ENCODE measurements at places on chromosomes 2 and 18.

DNA sequence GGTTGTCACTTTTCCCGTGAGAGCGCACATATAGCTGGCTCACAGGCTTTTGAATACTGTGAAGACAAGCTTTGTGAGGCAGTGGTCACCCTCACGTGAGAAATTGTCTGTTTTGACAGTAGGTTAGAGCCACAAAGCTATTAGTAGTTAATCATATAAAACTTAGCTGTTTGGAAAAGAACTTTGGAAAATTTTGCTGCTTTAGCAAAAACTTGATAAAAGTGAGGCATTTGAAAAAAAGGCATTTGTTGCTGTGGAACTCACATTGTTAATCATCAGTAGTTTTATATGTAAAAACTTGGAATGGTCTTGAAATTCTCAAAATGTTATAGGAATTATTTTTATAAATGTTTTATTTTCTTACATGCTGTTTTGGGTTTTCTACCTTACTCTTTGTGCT lies 22.3 kb downstream of the C2orf74 start:
- no peak for DNase-seq

DNA sequence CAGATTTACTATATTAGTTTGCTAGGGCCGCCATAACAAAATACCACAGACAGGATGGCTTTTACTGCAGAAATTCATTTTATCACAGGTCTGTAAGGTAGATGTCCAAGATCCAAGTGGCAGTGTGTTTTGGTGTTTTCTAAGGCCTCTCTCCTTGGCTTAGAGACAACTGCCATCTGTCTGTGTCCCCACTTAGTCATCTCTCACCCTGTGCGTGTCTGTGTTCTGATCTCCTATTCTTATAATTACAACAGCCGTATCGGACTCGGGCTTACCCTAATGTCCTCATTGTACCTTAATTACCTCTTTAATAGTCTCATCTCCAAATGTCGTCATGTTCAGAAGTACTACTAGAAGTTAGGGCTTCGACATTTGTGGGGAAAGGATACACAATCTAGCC lies 362.3 kb upstream of the CDH19 start:
- DNase-seq = no peak

- no peak for DNase-seq
Measured at GRCh38 chr18:78305789-78306188, 673.8 kb upstream of the SALL3 start.

GRCh38 chr2:229071292-229071976 lies 199.7 kb downstream of the PID1 start:
- no peak for DNase-seq

GRCh38 chr2:85668009-85668856 lies at the start of gene SFTPB:
Gene SFTPB (minus strand): TSS chr2:85668199. CDS start chr2:85668183, 16 bp downstream.
- no peak for DNase-seq

GRCh38 chr2:107174171-107174570 lies 288.2 kb upstream of the ST6GAL2 start:
- DNase-seq = no peak

- DNase-seq = no peak
Measured at GRCh38 chr2:226911932-226912331, 76.1 kb downstream of the RHBDD1 start.

DNA sequence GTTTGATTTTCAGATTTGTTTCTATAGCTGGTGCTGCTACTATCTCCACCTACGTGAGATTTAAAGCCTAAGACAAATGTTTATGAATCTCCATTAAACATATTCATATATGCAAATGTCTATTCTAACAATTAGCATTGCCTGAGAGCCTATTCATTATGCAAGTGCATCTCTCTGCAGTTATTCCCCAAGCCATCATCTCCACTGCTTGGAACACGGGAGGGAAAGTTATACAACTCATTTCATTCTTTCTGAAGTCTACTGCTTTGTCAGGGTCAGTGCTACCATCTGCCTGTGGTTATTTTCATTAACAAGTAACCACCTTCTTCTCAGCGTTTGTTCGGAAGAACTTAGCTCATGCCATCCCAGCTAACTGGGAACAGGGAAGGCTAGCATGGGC lies 188.8 kb upstream of the REV1 start:
- no peak for DNase-seq

GRCh38 chr2:165214093-165214492 lies 10.2 kb upstream of the SCN3A start:
- no peak for DNase-seq

GRCh38 chr2:133044556-133044955 lies 374.6 kb upstream of the LYPD1 start:
- no peak for DNase-seq

DNA sequence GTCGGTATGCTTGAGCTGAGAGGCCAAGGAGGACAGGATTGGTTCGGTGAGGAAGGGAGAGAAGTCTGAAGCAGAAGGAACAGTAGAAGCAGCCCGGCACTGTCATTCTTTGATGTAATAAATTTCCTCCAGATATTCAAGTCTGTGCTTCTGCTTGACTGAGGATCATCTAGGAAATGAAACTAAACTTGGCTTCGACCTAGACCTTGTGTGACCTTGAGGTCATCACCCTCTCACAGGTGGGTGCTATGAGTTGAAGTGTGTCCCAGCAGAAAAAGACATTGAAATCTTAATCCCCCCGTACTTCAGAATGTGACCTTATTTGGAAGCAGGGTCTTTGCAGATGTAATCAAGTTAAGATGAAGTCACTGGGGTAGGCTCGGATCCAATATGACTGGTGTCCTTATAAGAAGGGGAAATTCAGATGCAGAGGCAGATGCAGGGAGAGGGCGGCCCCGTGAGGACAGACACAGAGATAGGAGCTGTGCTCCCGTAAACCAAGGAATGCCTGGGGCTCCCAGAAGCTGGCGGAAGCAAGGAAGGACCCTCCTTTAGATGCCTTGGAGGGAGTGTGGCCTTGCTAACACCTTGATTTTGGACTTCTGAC lies 49.0 kb downstream of the PRKCE start:
- DNase-seq = no peak

DNA sequence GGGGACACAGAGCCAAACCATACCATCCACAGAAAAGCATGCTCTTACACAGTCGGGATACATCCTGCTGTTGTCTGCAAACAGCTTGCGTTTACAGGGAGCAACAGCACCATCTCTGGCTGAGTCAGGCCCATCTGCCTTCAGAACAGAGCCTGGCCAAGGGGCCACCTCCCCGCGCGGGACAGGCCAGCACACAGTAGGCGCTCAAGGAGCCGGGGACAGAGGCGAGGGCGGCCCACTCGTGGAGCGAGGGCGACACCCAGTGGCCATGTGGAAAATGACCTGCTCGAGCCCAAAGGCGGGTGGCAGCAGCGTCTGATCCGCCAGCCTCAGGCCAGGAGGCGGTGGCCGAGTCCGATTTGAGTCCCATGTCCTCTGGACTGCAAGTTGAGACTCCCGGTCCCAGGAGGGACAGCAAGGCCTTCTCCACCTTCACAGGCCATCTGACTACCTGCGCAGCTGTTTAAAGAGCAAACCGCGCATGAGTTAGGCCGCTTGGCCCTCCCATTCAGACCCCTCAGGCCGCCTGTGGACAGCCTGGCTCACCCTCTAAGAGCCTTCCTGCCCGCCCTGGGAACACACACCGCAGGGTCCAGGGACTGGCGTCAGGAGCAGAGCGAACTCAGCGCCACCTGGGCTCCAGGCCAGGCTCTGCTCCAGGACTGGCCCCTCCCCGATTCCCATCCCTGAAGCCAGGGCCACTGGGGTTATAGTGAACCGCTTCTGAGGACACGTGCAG lies 38.3 kb downstream of the TTC32 start:
- DNase-seq = peak; percentile 45

DNA sequence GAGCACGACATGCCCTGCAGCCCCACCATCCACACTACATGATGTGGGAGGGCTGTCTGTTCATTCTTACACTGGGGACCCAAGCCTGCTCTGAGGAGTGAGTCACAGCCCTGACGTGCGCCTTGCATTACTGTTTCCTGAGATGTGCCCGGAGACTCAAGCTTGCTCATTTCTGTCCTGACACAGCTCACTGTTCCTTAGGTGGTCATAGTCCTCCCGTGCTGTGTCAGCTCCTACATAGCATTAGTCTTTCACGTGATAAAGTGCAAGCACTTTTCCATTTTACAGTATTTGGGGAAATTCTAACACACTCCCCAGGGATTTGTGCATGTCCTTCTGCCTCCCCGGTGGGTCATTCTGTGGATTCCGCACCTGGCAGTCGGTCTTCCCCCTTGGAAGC lies 46.2 kb upstream of the TRIM43B start:
- no peak for DNase-seq

DNA sequence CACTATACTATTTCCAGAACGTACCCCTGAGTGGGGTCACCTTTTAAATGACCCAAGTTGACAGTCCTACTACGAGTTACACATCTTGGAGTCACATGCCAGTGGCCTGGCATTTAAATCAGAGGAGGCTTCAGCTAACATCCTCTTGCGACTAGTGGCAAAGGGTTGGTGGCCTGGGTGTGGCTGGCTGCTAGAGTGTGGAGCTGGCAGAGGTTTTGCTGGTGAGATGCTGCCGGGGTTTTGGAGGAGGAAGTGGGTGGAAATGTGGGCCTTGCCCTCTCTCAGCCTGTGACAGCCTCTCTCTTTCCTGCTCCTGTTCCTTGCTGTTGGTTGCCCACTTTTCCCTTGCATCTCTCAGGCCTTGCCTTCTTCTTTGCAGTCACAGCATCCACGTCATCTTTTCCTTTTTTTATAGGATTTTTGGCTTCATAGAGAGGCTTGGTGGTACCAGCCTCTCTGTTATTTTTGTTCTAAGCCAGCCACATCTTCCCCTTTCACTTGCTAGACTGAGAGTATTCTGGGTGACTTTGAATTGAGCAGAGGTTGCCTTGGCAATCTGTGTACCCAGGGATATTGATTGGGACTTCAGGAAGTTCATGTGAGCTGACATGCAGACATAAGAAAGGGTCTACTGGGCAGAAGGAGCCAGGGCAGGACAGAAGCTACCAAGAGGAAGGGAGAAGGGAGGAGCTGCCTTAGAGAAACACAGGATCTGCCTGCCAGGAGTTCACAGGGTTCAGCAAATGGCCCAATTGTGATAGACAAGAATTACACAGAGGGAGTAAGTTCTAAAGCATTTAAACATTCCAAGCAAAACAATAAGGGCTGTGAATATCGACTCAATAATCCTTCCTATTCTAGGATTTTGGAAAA lies 55.4 kb downstream of the CDC42EP3 start:
- peak; percentile 45 for DNase-seq

- no peak for DNase-seq
Measured at GRCh38 chr2:240302041-240302440, 133.4 kb upstream of the GPC1 start.

GRCh38 chr2:134375935-134376334 lies 122.1 kb downstream of the MGAT5 start:
- no peak for DNase-seq

GRCh38 chr2:205727174-205727573 lies 44.9 kb downstream of the NRP2 start:
- DNase-seq = no peak

DNA sequence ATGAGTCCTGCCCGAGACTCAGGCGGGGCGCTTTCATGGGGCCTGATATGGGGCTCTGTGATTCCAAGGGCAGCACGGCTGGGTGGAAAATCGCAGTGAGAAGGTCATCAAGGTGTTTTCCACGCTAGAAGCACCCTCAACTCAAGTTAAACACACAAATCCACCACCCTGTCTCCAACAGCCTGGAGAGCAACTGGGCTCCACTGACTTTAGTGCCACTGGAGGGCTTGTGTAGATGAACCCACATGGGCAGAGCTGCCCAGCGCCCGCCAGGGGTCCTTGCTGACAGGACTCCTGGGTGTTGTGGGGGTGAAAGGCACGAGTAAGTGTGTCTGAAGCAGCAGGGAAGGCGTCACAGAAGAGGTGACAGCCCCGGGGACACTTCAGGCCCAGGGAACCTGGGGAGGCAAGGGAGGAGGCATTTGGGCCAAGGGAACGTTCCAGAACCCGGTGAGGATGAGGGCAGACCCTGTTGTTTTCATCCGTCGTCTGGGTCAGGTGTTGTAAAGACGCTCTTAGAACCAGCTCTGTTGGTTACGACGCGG lies 51.8 kb upstream of the CTDP1 start:
- no peak for DNase-seq

DNA sequence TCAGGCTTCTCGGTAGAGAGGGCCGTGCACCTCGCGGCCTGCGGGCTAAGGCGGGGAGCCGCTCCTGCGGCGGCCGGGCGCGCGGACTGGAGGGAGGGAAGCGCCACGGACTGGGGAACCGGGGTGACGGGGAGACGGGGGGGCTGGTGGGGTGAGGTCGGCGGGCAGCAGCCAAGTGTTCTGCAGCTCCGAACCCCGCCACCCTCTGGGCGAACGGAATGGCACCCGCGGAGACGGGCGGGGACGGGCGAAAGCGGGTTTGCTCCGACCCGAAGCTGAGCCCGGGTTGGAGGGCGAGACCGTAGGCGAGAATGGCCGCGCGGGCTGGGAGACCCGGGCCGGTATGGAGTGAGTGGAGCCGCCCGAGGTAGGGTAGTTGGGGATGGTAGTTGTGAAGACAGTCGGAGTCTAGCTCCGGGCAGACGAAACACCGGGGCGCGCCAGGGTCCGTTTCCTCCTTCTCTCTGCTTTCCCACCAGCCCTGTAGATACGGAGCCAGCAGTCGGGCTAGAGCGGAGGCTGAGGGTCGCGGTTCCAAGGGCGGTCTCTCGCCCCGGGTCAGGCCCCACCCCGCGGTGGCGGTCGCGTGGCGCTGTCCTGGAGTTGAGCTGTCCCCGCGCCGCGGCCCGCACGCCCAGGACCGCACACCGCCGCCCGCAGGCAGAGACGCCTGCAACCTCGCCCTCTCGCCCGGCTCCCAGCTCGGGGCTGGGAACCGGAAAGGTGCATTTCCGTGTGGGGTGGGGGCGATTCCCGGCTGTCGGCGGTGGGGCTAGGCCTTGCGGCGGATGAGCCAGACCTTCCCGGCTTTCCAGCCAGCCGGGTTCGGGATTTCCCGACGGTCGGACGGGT lies 160.3 kb upstream of the SIX2 start:
- DNase-seq = no peak

DNA sequence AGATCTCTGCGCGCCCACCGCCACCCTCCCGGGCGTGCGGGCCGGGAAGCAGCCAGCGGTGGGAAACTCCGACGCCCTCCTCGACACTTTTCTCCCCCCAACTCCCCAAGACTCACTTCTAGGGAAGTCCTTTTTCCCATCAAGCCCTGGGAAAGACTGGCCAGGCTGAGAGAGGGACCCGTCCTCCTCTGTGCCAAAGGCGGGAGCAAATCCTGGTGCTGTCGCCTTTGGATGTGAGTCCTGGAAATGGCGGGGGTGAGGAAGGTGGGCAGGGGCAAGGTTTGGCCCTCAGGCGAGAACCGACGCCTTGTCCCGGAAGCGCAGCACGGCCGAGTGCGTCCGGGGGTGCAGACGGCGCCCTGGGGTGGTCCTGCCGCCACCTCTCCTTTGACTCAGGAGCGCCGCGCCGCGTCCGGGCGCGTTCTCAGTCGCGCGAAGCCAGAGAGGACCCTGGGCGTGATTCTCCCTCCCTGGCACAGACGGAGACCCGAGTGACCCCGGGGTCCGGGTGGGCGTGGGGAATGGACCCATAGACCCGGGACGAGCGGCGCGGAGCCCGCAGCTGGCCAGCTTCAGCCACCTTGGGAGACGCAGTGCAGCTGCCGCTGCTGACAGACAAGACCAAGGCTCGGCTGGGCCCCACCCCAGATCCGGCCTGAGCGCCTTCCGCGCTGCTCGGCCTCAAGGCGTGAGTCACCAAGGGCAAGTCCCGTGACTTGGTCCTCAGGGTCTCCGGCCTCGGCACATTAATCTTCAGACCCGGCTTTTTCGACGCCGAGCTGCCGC lies 3.5 kb upstream of the LBX2 start:
- DNase-seq = peak; percentile 30

- DNase-seq = no peak
Measured at GRCh38 chr2:67075530-67076238, 321.4 kb upstream of the ETAA1 start.
